ENCODE measurements at places on chromosomes 4 and X.

DNA sequence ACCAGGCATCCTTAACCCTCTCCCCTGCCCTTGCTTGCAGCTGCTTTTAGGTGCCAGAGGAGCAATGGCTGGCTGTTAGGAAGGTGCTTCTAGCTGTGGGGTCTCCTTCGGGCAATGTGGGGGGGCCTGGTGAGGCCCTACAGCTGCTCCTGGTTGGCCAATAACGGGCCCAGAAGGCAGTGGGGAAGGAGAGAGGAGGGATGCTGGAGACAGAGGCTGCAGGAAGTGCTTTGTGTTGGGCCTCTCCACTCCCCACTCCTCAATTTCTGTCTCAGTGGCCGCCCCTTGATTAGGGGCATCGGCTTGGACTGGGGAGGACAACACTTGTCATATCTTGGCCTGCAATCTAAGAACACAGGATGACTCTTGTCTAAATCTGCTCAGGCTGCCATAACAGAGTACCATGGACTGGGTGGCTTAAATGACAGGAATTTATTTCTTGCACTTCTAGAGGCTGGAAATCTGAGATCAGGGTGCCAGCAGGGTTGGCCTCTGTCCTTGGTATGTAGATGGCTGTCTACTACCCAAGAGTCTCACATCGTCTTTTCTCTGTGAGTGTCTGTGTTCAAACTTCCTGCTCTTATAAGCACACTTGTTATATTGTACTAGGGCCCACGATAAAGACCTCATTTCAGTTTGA, 374.3 kb downstream of the MID1IP1 start:
- no peak for DNase-seq

GRCh38 chr4:78551420-78552351, at the start of gene ANXA3:
Gene ANXA3, plus strand, starts transcription at chr4:78551770. Its CDS starts 2,704 bp downstream, at chr4:78554474.
- no peak for DNase-seq

- DNase-seq: no peak
Measured at GRCh38 chr4:165351359-165352130, 24.1 kb downstream of the MSMO1 start.

GRCh38 chrX:115344885-115345614, 55.5 kb downstream of the LUZP4 start:
- no peak for DNase-seq

DNA sequence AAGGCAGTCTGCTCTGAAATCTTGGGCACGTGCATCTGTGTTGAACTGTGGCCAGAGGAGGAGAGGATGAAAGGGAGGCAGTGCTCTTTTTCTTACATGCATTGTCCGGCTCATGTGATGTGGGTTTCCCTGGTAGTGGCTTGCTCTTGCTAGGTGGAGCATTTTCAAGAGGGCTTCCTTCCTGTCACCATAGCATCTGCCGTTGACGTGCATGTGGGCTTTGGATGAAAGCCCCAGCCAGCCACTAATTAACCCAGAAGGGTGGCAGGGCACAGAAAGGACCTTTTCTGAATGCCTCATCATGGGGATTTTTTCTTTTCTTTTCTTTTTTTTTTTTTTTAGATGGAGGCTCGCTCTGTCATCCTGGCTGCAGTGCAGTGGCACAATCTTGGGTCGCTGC, 121.3 kb downstream of the GPR143 start:
- peak; percentile 45 for DNase-seq

- peak; percentile 8 for DNase-seq
Measured at GRCh38 chrX:23930894-23931604, 23.2 kb downstream of the CXorf58 start.

DNA sequence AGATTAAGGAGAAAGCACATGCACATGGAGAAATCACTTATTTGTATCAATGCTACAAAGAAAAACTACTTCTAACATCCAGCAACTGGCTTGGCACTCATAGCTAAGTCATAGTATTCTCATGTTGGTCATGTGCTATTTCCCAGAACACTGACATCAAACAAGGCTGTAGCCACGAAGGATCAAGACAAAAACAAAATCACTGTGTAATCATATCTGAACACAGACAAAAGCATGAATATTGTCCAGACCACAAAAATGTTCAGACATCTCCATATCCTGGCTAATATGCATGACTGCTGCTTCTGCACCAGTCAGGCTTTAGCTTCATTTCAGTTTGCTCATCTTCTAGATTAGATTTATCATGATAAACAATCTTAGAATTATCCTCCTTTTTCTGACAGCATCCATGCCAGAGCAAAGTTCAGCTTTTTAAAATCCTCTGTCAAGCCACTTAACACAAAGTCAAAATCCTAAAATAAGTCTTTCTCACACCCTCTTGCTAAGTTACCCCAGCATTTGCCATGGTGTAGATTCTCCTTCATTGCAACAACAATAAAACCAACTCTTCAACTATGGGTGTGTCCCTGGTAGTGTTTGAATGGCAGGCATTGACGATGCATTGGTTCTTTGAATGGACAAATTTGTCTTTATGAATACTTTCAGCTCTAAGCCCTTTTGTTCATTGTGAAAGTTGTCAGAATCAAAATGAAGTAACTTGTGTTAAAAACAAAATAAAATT, 39.1 kb upstream of the NPFFR2 start:
- DNase-seq: no peak

DNA sequence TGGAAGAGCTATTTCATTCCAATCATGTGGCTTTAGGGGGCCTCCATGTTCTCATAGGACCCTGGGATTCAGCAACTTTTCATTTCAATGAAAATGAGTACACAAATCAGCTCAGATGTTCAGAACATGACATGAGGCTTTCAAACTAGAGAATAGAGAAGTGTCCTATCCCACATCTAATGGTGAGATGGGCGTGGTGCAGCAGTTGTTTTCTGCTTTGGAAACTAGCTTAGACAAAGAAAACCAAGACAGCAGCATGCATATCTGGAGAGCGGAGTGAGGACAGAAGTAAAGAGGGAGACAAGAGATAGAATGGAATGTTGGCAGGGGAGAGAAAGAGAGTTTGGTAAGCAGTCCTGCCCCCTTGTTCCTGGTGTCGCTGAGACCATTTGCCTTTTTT, 1009.1 kb upstream of the IGFBP7 start:
- no peak for DNase-seq

GRCh38 chrX:17185431-17185830, 189.6 kb upstream of the NHS start:
- no peak for DNase-seq
